Activated T-helper 9 cell treated with anti-CD3 and anti-CD28 coated beads, Interleukin-2, amount 50 U/mL, for 16 hours (primary cell): ENCODE measurements at places on chromosomes 12 and 14.

GRCh38 chr12:108681317-108681716 is 47.6 kb upstream of the SELPLG start:
- DNase-seq, result no peak

DNA sequence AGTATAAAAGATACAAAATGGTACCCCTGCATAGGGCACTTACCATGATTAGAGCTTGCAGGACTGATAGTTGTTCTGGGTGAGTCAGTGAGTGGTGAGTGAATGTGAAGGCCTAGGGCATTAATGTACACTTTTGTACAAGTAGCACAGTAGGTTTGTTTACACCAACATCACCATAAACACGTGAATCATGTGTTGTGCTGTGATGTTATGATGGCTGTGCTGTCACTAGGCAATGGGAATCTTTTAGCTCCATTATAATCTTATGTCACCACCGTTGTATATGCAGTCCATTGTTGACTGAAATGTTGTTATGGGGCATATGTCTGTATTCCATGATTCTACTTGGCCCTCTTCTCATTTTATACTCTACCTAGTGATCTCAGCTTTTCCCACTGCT is 11.8 kb downstream of the NUBPL start:
- DNase-seq, result no peak

GRCh38 chr12:53180931-53181645 is 363 bp upstream of the CSAD start:
- peak; percentile 75 for DNase-seq

- DNase-seq, result no peak
Measured at GRCh38 chr12:45565590-45565989, 163.9 kb upstream of the ARID2 start.

DNA sequence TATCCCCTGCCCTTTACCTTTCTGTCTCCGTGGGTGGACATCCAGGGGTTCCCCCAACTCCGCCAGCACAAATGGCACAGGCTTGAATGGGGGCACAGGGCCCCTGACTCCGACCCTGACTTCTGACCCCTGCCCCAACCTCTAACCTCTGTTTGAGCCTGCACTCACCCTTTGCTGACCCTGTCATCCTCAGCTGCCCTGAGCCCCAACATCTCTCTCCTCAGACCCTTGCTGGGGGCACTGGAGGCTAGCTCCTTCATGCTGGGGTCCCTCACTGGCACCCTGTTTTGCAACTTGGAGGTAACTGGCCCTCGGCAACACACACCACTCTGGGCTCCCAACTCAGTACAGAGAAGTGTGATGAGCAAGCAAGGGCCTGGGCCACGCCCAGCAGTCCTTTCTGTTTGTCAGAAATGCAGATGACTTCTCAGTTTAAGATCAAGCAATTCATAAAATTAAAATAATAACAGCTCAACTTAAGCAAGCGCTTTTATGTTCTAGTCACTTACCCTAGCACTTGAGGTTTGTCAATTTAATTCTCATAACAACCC is 2.1 kb downstream of the IFI27 start:
- no peak for DNase-seq

DNA sequence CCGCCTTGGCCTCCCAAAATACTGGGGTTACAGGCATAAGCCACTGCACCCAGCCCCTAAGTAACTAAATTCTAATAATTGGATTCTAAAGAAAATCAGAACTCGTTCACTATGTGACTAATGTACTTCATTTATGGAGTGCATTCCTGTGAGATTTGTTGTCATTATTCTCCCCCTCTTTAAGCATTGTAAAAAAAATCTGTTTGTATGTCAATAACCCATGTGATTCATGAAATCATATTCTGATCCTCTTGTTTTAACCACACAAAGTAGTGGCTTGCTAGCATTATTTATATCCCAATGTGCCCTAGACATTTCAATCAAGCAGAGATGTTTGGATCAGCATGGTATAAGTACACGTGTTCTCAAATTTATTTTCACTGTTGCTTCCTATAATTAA is 78.2 kb upstream of the OSBPL8 start:
- no peak for DNase-seq

- no peak for DNase-seq
Measured at GRCh38 chr14:54501480-54501879, 8.2 kb upstream of the CGRRF1 start.

DNA sequence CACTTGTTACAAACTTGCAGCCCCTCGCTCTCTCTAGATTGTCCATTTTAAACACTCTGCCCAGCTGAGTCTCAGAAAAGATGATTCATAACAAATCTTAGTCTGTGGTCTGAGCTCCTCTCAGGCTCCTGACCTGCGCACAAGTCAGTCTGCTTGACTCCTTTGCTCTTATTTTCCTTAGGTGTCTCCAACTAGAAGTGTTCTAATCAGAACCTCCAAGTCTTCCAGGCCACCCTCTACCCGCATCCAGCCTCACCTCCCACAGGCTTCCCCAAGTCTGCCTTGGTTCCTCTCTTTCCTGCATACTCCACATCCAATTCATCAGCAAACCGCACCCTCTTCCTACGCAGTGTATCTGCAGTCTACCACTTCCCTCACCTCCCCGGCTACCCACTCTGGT is 42.4 kb upstream of the BDKRB2 start:
- DNase-seq, result no peak

GRCh38 chr14:67618617-67619063 is 1.1 kb upstream of the ARG2 start:
- DNase-seq, result no peak
